ENCODE measurements at places on chromosomes 2 and 18. TPM values are rescaled to one million over a fixed set of nuclear protein-coding genes. Genes with fewer than 3 reads are reported as not detected.

GRCh38 chr18:57747809-57748680, 55.1 kb downstream of the ATP8B1 start:
- no peak for DNase-seq

GRCh38 chr18:36757081-36757480, 71.7 kb downstream of the TPGS2 start:
- DNase-seq: no peak

DNA sequence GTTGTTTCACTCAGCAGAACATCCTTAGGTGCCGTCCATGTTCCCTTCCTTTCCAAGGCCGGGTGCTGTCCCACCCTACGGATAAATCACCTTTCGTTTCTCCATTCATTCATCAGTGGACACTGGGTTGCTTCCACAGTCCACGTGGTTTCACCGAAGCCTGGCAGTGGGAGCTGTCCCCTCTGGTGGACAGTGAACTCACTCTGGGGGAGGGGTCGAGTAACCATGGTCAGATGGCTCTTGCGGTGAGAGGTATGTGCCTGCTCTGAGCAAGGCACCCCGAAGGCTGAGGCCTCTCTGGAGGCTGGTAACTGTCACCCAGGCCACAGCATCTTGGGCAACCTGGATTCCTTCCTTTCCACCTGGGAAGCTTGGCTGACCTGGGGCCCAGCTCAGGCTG, 61.5 kb upstream of the TWIST2 start:
- DNase-seq: no peak

GRCh38 chr2:219289537-219290361, 10.6 kb downstream of the DNAJB2 start:
- no peak for DNase-seq

- DNase-seq: no peak
Observed at GRCh38 chr2:132038179-132038882, 123.4 kb downstream of the ANKRD30BL start.

GRCh38 chr2:165681841-165682240, 112.2 kb downstream of the GALNT3 start:
- DNase-seq: no peak

DNA sequence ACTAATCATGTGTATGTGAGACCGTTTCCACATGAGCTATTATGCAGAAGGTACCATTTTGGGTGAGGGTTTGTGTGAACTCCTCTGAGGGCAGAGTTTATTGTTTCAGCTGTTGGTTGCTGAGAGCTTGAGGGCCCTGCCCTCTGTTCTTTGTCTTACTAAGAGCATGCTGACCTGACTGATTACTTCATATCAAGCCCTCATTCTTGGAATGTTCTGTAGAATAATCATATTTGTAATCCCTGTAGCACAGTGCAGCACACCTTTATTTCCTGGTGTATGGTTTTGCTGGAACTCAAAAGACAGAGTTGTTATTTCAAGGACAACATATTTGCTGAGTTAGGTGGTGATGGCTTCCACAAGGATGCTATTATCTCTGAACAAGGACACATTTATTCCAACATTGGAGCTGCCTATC, 118.5 kb downstream of the GALNT3 start:
- DNase-seq: no peak

- DNase-seq: no peak
Observed at GRCh38 chr18:52869349-52869923, 529.4 kb downstream of the DCC start.

DNA sequence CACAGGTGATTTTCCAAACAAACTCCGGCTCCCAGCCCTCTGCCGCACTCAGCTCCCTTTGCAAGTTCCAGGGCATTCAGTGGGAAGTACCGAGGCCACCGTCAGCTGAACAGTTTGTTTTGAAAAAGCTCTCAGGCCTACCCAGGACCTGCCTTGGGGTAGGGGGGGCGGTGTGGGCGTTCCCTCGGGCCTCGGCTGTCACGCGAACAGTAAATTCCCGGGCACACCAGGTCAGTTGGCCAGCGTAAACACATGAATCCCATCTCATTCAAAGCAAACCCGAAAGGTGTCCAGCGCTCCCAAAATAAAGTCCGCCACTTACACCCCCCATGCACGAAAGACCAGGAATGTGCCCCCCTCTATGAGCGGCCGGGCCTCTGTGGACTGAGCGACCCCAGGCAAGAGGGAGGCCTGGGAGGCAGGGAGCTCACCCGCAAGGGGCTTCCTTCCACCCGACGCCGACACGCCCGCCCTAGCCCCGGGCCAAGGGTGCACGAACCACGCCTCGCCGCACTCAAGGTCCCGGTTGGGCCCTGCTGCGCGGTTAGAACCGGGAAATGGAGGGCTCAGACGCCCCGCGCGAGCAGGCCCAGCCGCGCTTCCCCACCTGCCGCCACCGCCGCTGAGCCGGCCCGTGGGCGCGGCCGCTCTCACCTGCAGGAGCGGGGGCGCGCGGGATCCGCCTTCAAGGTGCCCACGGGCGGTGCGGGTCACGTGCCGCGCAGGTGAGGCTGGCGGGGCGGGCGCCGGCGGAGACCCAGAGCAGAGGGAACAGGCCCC, at the start of gene WDSUB1:
WDSUB1 (minus strand) TSS at position 775 of the 780 bp plus-strand sequence. CDS start 3,634 bp downstream, outside the sequence.
- no peak for DNase-seq

GRCh38 chr2:234395891-234396420, 100.9 kb downstream of the ARL4C start:
- DNase-seq: no peak

GRCh38 chr2:40760071-40760666, 308.3 kb upstream of the SLC8A1 start:
- no peak for DNase-seq

GRCh38 chr18:1015777-1016176, 111.1 kb downstream of the ADCYAP1 start:
- no peak for DNase-seq

GRCh38 chr2:161415987-161416707, at the start of gene TBR1:
Gene TBR1, plus strand, starts transcription at chr2:161416297. Its CDS starts 114 bp downstream, at chr2:161416411.
- no peak for DNase-seq

- DNase-seq: no peak
Observed at GRCh38 chr18:22946217-22946616, 13.1 kb downstream of the RBBP8 start.

DNA sequence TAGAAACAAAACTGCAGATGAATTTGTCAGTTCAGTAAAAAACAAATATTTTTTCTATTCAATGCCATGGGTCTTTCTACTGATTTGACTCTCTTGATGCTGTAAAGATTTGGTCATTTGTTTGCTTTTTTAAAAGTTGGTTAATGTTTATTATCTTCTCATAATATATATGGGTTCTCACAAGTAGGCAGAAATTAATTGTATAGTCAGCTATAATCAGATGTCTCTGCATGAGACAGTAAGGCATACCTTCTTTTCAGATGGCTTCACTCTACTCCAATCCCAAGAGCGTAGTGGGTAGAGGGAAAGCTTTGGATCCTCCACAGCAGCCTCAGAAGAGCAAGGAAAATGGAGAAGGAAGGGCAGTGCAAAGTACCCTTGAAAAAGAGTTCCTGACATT, 1202.9 kb upstream of the CELF4 start:
- DNase-seq: no peak

- DNase-seq: no peak
Observed at GRCh38 chr18:3500016-3500415, 50.0 kb downstream of the TGIF1 start.

GRCh38 chr2:127051116-127052056, 55.6 kb downstream of the BIN1 start:
- DNase-seq: peak; percentile 24

- no peak for DNase-seq
Observed at GRCh38 chr2:141316606-141317005, 814.2 kb downstream of the LRP1B start.

DNA sequence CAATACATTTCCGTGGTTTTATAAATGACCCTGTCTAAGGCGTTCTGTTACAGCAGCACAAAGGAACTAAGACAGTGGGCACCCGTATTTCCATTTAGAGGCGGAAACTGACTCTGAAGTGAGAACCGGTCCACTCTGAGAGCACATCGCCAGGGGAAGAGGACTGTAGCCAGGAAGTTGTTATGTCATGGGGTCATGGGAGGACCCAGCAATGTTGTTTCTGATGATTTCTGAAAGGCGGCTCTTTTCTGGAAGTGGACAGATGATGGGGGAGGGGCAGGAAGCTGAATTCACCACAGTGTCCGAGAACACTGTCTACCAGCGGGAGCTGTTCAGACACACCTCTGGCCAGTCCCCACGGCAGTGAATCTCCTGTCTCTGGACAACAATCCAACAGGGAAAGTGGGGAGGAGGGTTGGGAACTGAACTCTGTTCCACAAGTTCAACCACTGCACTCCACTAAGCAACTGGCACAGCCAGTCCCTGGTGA, 2.1 kb upstream of the LRRFIP1 start:
- no peak for DNase-seq

DAPL1 gene
- total RNA-seq: not detected

CCDC178 gene
- not detected for total RNA-seq

FNDC4 gene
- not detected for total RNA-seq

SPP2 gene
- total RNA-seq: not detected

ADCYAP1 gene
- total RNA-seq: not detected

IL1B gene
- not detected for total RNA-seq

COLEC11 gene
- 0.39 TPM for total RNA-seq
